ENCODE measurements at places on chromosomes 2 and 18.

- DNase-seq, result no peak
Measured at GRCh38 chr2:189702071-189702470, 27.6 kb downstream of the ANKAR start.

DNA sequence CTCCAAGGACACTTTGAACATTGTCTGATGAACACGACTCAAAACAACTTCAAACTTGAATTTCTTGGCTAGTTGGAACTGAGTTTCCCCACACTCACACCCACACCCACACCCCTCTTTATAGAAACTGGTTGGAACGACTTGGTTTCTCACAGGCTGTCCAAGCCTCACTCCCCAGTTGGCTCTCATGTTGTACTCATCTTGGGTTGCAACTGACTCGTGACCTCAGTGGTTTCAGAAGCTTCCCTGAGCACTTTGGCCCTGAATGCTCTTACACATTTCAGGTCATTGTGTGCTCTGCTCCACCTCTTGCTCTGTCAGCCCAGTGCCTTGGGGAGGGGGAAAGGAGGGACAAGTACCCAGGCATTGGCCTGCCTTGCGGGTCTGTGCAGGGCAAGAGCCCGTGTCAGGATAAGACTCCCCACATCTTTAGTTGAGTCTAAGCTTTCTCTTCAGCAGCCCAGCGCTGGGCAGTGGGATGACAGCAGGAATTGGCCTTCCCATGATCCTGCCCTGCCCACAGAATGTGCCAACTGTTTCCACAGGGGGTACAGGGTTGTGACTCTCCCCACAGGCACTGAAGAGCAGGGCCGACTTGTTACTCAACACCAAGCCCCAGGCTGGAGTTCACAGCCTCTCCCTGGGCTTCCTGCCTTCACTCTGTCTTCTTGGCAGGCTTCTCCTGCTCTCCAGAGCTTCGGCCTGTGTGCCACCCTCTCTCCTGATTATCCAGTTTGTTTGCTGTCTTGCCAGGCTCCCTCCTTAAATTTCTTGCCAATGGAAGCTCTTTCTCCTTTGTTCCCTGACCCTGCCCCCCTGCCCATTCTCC lies 104.6 kb downstream of the RTN4 start:
- peak; percentile 42 for DNase-seq

DNA sequence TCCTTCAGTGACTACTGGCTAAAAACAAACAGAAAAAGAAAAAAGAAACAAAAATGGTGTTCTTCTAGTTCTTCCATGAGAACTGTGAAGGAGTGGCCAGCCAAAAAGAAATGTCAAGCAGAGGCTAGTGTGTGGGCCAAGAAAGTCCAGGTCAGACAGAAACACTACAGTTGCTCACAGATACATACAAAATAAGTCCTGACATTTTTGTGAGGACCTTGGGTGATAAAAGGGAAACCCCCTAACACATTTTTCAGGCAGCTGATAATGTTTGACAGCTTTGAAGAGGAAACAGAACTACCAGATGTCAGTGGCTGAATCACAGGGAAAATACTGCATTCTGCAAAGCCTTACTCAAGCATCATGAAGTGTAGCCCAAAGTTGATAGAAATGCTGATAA lies 28.1 kb downstream of the ARHGAP25 start:
- DNase-seq, result no peak

GRCh38 chr2:27249891-27250651 lies 12.8 kb downstream of the SLC30A3 start:
- peak; percentile 80 for DNase-seq

DNA sequence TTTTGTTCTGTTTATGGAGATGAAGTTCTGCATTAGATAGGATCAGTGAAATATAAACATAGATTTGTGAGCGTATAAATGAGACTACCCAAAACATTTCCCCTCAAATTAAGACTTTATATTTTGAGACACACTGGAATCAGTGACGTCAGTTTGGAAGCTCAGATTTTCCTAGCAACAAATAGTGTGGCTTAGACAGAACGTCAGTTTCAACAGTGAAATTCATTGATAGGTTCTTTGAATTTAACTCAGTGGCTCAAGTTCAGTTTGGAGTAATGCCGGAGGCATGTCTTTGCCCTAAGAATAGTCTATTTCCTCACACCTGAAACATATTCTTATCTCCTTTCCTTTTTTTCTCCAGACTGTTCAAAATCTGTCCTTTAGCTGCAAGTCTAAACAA lies 113.6 kb upstream of the ARHGAP15 start:
- no peak for DNase-seq

- DNase-seq, result no peak
Measured at GRCh38 chr2:98470851-98471255, 26.2 kb downstream of the INPP4A start.

GRCh38 chr18:2573408-2573807 lies 2.1 kb downstream of the NDC80 start:
- no peak for DNase-seq

DNA sequence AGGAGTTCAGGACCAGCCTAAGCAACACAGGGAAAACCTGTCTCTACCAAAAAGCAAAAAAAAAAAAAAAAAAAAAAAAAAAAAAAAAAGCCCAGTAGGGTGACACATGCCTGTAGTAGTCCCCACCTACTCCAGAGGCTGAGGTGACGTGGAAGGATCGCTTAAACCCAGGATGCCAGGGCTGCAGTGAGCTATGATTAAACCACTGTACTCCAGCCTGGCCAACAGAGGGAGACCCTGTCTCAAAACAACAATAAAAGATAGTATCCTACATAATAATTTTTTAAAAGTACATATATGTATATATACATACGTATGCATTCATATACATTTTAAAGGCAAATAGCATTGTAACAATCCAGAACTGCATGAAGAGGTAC lies 51.7 kb downstream of the SOS1 start:
- no peak for DNase-seq

DNA sequence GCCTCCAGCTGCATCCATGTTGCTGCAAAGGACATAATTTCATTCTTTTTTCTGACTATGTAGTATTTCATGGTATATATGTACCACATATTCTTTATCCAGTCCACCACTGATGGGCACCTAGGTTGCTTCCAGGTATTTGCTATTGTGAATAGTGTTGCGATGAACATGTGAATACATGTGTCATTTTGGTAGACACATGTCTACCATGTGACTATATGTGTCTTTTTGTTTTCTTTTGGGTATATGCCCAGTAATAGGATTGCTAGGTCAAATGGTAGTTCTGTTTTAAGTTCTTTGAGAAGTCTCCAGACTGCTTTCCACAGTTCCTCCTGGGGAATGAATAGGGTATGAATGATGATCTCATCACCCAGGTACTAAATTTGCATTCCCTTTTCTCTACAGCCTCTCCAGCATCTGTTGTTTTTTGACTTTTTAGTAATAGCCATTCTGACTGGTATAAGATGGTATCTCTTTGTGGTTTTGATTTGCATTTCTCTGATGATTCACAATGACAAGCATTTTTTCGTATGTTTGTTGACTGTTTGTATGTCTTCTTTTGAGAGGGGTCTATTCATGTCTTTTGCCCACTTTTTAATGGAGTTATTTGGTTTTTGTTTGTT lies 35.6 kb upstream of the FEZ2 start:
- no peak for DNase-seq

DNA sequence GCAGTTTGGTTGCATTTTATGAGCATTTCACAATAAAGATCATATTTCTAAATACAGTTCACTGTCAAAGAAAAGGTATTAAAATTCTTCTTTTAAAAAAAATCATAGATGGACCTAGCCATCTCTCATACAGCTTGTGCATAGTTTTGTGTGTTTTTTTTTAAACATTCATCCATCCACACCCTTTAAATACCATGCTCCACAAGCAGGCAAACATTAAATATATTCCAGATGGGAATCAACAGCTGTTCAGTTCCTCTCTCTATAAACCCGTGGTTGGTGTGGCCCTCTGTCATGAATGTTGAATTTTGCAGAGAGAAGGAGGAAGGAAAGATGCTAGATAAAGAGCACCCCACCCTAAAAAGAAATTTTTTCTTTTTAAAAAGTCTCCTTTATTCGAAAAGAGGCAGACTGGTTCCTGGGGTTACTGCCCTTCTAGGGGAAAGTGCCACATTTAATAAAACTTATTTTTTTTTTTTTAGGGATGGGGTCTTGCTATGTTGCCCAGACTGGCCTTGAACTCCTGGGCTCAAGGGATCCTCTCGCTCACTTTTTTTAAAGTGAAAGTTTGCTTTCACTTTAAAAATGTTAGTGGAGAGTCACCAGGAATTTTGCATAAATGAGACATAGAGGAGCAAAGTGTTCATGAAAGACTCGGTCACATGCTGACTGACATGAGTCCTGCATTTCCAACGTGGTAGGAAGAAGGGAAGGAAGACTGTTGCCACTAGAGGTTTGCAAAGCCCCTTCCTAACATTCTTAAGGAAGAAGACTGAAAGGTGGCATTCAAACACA lies 73.9 kb upstream of the LMAN1 start:
- no peak for DNase-seq

DNA sequence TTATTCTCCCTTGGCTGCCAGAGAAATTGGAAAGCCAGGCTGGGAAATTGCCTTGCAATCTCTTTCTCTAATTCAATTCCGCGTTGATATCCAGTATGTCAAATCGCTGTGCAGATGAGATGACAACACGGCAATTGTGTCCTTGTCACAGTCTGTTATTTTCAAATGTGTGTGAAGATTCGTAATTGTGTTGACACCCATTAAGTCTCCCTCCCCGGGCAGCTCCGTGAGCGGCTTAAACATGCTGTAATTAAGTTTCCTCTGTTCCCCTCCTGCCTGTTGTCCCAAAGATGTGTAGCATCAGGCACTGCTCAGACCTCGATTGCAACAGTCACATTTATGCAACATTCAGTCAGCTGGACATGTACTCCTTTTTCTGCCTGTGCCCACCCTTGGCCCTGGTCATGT lies 209.5 kb downstream of the LPIN1 start:
- DNase-seq, result no peak

GRCh38 chr2:199442173-199442572 lies 15.6 kb downstream of the SATB2 start:
- no peak for DNase-seq

DNA sequence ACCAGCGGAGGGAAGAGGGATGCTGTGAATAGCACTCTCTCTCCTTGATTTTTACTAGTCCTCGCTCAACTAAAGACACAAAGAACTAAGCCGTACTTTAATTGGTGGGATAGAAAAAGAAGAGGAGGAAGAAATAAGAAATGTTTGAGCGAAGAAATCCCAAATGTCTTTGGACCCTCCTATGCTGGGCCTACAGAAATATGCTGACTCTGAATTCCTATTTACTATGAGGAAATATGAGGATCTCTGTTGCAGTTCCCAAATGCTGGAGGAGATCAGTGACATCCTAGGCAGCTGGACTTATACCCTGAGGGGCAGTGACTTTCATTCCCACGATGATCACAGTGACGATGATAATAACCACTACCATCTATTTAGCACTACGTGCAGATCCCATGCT lies 16.6 kb upstream of the PIEZO2 start:
- no peak for DNase-seq

DNA sequence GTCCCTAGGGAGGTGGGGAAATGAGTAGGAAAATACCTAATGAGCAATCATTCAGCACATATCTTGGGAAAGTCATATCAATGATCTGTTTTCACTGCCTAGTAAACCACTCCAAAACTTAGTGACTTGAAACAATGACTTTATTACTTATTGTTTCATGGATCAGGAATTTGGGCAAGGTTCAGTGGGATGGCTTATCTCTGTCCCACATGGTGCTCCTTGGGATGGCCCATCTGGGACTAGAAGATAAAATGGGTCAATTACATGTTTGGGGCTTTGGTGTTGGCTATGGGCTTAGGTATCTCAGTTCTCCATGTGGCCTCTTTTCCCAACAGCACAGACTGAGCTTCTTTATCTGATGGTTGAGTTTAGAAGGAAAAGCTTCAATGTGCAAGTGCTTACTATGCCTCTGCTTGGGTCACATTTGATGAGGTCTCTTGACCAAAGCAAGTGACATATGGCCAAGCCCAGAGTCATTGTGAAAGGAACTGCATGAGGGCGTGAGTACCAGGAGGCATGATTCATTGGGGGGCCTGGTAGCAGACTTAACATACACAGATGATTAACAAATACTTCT lies 218.1 kb upstream of the TNP1 start:
- DNase-seq, result no peak

DNA sequence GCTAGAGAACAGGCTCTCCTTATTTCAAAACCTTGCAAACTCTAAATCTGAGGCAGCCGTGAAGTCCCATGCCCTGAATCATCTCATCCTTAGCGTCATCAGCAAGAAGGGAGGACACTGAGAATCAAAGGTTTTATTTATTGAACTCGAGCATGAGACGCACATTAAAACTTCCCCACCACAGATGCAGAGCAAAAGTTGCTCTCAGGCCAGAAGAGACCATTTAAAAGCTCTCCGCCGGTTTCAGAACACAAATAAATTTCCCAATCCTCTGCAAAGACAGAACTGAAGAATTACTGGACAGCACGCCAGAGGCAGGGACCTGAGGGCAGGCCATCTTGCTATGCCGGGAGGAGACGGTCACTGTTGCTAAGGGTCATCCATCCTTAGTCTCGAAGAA lies 1.3 kb downstream of the AMMECR1L start:
- no peak for DNase-seq

DNA sequence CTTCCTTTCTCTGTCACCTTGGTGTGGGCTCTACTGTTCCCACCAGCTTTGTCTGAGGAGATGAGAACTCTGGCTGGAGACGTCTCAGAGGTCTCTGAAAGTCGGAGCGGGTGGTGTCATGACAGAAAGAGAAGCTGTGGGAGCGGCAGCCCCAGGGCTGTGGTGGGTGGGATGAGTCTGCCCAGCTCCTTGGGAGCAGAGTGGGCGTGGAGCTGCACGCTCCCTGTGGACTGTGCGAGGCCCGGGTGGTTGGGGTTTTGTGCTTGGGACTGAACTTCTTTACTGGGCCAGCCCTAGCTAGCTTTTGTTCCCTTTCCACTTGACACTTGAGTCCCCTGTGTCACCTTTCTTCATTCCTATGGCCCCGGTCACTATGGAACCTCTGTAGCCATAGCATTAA lies 10.4 kb downstream of the TOGARAM2 start:
- no peak for DNase-seq

DNA sequence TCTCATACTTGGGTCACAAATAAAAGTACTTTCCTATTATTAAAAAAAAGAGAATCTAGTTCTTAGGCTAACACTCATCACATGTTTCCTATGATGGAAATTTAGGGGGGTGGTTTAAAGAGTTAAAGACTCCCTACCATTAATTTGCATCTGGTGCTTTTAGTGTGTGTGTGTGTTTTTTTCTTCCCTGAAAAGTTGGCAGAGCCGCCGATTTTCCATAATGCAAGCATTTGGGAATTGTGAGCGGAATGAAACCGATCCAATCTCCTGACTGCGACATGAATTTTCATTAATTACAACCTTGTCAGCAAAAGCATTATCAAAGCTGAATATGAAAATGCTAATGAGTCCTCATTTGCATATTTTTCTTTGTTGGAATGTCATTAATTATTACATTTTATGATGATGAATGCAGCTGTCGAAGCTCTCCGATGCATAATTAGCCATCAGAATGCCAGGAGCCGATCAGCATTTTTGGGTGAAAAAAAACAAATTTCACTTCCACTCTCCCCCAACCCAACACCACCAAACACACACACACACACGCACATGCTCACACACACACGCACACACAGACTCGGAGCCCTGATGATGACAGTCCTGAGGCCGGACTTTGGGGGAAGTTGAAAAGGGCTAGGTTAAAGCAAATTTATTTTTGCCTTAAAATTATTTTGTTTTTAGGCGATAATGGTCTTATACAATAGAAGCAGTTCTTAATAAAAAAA lies 165.4 kb downstream of the TCF4 start:
- DNase-seq, result no peak

GRCh38 chr2:164621764-164622105 lies 453 bp upstream of the GRB14 start:
- DNase-seq, result no peak
